ENCODE measurements at places on chromosomes 13 and 19.

DNA sequence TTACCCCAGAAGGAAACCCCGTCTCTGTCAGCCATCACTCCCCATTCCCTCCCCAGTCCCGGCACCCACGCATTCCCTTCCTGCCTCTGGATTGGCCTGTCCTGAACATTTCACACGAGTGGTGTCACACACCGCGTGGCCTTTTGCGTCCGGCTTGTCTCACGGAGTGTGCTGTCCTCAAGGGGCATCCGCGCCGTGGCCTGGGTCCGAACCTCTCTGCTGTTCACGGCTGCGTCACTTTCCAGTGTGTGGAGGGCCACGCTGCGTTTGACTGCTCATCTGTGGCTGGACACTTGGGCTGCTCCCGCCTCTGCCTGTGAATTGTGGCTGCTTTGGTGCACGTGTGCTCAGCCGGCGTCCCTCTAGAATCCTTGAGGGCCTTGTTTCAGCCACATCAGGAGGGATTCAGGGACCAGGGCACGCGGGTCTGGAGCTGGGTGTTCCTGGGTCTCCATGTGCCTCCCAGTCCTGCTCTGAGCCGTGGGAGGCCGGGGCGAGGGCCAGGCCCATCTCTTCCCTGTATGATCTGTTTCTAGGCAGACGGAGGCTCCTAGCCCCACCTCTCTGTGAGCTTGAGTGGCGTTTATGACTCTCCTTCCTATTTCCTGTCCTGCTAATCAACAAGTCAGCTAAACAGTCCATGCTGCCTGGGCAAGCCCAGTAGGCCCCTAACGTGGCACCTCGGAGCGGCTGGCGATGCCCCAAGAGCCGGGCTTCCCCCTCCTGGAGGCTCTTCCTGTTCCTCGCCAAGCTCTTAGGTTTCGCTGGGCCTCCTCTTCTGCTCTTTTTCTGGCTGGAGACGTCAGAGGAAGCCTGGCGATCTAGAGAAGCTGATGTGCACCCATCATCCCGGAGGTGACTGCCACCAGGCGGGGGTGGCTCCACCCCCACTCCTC lies 8.1 kb downstream of the STK11 start:
- no peak for DNase-seq

DNA sequence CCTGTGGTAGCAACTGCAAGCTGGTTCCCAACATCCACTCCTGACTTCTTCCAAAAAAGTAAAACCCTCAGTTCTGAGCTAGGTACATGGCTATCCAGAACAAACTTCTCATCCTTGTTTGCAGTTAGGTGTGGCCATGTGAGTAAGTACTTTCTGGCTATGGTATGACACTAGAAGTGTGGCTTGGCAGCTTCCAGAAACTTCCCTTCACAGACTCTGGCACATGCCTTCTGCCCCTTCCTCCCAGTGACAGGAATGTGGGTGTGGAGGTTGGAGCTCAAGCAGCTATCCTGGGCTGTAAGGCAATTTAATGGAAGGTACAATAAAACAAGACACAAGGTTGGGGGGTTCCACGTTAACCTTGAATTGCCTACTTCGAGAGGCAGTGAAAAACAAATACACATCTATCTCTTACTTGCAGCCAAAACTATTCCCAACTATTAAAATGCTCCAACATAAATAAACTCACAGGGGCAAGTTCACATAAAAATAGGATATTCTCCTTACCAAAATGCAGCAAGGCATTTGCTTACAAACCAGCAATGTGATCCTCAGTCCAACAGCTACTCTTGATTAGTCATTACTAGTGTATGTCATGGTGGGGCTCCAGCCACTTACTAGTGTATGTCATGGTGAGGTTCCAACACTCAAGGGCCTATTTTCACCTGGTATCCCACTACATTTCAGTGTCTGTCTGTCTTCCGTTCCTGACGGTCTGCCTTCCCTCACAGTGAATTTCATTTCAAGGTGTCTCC lies 3.1 kb downstream of the SMG9 start:
- DNase-seq, result no peak

- no peak for DNase-seq
These were observed 14.7 kb downstream of the GADD45B start for GRCh38 chr19:2490659-2491058.

DNA sequence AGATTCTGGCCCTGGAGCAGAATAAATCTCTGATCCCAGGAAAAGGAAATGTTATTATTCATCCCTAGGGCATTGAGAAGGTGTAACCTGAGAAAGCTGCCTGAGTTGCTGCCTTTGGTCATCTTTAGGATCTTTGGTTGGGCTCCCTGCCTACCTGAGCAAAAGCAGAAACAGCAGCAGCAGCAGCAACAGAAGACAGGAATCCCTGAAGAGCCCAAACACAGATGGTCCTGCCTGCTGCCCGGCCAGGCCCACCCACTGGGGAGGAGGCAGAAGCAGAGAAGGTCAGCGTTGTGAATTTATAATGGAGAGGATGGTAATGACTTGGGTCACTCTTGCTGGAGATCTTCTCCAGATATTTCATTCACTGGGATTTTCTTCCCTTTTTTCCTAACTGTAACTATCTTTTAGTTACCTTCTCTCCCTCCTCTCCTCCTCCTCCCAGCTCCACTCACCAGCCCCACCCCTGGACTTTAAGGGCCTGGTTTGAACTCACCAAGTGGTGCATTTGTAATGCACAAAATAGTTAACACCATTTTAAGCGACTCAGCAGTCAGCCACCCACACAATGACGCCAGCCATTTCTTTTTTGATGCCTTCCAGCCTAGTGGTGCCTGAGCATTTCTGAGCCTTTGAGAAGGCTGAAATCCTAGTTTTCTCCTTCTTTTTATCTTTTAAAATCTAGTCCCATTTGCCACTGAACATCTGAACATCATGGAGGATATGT lies 91.7 kb downstream of the HSPH1 start:
- DNase-seq, result no peak

DNA sequence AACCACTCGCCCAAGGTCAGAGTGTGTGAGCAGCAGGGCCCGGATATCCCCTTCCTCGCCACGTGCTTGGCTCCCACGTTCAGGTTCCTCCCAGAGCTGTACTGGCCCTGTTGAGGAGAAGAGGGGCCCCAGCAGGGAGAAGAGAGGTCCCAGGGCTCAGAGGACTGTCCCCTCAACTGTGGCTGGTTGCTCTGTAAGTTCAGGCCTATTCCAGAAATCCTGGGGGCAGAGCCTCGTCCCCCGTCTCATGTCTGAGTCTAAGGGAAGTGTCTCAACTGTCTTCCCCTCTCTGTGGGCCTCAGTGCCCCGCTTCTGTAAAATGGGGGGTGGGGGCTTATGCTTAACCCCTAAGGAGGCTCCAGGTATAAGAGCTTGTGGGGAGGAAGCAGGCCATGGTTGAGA lies 3.9 kb downstream of the PPP5C start:
- DNase-seq, result no peak

- no peak for DNase-seq
These were observed 396 bp downstream of the RTN2 start for GRCh38 chr19:45496349-45496953.

All from AG04449 (cell line).